HT1080 (cell line): ENCODE measurements at places on chromosomes 12 and 14. TPM values are rescaled to one million over a fixed set of nuclear protein-coding genes. Genes with fewer than 3 reads are reported as not detected.

Gene SLCO1A2
- not detected in 2 replicates for total RNA-seq

Gene PRKD1
- 2.3 and 6.0 TPM in 2 replicates for total RNA-seq

- DNase-seq = no peak
Measured at GRCh38 chr12:109880938-109881337, 597 bp upstream of the GLTP start.

- DNase-seq = peak; percentile 43
Measured at GRCh38 chr12:132622437-132623071, 4.0 kb downstream of the P2RX2 start.

DNA sequence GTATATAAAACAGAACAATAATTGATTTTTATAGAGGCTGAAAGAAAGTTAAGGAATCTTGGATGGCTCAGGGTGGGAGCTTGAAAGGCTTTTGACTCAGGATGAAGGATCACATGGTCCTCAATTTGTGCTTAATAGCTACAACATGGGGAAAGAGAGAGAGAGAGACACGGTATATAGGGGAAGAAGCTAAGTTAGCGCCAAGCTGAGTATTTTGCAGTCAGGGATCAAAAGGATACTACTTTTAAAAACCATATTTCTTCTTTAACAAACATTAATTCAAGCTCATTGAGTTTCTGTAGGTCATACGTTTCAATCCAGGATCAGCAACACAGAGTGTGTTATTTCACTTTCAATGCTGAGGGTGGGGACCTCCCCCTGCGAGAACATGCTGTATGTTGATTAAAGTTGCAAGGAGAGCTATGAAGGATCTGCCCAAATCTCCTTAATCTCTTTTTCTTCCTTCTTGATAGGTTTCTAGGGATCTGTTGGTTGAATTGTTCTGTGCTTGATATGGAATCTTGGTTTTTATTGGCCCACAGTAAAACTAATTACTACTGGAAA lies 133.1 kb upstream of the NUDT4 start:
- DNase-seq = no peak

GRCh38 chr12:104307655-104308000 lies 4.1 kb downstream of the EID3 start:
- DNase-seq = no peak

DNA sequence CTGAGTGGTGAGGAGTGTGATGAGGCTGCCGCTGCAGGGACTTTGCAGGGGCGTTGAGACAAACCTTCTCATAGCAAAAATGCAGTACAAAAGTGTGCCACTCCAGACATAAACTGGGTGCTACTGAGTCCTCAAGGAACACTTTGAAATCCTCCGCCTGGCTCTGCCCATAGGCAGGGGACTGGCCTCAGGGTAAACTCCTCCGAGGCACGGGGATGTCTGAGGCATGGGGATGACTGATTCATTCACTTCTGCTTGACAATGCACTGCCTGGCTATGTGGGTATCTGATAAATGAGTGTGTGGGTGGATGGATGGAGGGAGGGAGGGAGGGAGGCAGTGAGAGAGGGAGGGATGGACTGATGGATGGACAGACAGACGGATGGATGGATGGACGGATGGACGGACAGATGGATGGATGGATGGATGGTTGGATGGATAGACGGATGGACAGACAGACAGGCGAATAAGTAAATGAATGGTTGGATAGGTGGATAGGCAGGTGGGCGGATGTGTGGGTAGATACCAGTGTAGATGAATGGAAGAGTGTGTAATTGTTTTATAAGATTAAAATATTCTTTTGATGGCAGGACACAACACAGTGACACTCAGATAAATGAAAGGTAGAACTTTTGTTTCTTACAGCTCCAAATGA lies 2.1 kb upstream of the BDKRB2 start:
- no peak for DNase-seq

- no peak for DNase-seq
Measured at GRCh38 chr12:115618105-115618504, 659.4 kb downstream of the MED13L start.

- DNase-seq = no peak
Measured at GRCh38 chr12:108099778-108100489, 29.2 kb upstream of the WSCD2 start.

Gene PLEKHD1
- not detected in 2 replicates for total RNA-seq

Gene LRP1-AS
- total RNA-seq = not detected in 2 replicates

Gene ACOT6
- not detected in 2 replicates for total RNA-seq

GRCh38 chr12:61999311-61999710 lies 260.9 kb upstream of the USP15 start:
- DNase-seq = no peak

Gene WDHD1
- 14.8 and 16.3 TPM in 2 replicates for total RNA-seq

DNA sequence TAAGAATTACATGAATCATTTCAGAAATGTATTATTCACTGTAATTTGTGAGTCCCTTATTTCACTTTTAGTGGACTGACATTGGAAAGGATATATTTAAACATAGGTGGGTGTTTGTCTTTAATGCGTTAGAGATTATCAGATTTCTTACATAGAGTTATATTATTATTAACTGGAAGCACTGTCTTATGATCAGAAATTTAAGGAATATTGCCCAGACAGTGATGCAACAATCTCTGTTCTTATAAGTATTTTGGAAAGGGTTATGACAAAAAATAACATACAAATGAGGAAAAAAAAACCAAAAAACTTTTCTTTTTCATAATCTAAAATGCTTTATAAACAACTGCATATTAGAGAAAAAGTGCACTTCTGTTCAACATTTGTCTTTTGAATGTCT lies 836.6 kb downstream of the SLC6A15 start:
- no peak for DNase-seq

DNA sequence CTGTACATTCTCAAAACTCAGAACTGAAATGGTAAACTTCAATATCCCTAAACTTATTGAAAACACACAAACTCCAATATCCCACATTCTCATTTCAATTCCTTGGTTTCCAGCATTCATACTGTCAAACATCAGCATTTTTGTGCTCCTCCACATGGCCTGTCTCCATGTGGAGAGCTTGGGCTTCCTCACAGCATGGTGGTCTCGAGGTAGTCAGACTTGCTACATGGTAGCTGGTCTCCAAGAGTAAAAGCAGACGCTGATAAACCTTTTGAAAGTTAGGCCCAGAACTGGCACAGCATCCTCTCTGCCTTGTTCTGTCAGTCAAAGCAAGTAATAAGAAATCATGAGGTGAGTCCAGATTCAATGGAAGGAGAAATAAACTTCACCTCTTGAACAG lies 70.5 kb downstream of the VCPKMT start:
- no peak for DNase-seq

Gene PRR4
- 1.8 and 3.4 TPM in 2 replicates for total RNA-seq

Gene ACAD10
- 10.7 and 12.9 TPM in 2 replicates for total RNA-seq

DNA sequence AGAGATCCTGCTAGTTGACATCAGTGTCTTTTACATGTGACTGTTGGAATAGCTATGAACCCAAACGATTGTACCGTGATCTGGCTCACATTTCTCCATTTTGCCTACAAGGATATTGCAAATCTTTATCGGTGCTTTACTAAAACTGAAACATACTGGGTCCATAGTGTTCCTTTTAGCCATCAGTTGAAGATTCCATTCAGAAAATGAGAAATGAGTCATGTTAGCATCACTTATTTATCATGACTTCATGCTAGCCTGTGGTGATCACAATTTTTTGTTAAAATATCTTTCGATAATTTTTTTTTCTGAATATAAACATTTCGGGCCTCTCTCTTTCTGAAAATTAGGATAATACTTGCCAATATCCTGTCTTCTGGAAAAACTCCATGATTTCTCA lies 210.3 kb downstream of the EGLN3 start:
- no peak for DNase-seq

GRCh38 chr12:48750215-48750614 lies 33.7 kb upstream of the CCNT1 start:
- DNase-seq = no peak

DNA sequence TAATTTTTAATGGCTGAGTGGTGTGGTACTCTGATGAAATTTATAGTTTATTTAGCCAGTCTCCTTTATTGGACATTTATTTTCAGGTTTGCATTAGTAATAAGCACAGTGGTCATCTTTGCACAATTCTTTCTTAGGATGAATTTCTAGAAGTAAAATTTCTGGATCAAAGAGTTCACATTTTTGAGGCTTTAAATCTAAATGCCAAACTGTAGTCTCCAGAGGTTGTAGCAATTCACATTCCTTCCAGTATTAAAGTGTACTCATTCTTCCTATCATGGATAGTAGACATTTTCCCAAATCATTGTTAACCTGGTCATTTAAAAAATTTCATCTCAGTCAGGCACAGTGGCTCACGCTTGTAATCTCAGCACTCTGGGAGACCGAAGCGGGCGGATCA lies 24.8 kb downstream of the SLC39A9 start:
- no peak for DNase-seq

DNA sequence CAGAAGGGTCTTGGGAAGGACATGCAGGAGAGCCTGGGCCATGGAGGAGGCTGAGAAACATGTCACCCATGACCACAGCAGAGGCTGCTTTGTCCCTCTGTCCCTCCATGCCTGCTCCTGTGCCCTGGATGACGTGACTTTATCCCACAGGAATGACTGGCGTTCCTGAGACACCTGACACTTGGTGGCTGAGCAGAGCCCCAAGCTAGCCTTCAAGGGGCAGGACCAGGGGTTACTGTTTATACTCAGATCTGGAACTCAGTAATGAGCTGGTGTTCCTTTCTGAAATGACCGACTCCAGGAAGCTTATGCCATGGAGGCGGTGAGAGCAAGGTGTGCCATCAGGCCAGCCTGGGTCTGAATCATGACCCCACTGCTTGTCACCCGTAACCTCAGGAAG lies 44.2 kb downstream of the ZFP36L1 start:
- no peak for DNase-seq

GRCh38 chr12:108884116-108885012 lies 4.5 kb downstream of the DAO start:
- peak; percentile 28 for DNase-seq

Gene LALBA
- total RNA-seq = 0.13 TPM in 1 of 2 replicates, not detected in the other

DNA sequence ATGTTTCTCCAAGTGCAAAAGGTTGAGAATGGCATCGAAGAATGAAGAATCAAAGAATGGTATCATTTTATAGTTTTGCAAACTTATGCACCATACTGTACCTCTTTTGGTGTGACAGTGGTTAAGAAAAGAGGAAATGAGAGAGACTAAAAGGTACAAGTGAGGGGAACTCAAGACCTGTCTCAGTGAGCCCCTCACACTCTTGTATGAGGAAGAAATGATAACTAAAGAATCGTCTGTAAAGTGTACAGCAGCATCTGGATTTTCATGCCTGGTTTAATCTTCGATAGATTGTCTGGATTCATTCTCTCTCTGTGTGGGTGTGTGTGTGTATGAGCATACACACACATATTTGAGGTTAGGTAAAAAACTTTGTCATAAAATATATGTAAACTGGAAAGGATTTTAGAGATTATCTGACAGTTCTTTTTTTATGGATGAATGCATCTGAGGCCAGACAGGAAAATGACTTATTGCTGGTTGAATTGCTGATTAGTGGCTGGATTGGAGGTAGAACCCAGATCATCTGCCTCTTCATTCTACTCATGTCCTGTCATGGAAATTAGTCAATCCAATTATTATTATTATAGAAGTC lies 16.0 kb upstream of the SLC38A2 start:
- DNase-seq = no peak

Gene HSPA2
- total RNA-seq = 3.0 and 3.6 TPM in 2 replicates

- DNase-seq = no peak
Measured at GRCh38 chr12:1147821-1148220, 156.8 kb downstream of the ERC1 start.

Gene DPY19L2
- 1.7 and 2.4 TPM in 2 replicates for total RNA-seq

Gene ETFRF1
- total RNA-seq = 6.5 and 7.6 TPM in 2 replicates

DNA sequence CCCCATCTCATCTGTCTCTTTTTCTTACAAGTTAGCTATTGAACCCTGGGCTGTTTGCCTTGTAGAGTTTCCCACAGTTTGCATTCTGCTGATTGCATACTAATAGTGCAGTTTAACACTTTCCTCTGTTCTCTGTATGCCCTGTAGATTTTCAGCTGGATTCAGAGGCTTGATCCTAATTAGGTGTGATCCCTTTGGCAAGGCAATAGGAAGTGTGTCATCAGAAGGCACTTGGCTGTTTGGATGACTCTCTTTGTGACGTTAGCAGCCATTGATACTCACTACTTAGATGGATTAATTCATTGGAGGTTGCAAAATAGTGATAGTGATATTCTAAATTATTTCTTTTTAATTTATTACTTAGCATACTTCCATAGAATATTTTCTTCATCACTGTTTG lies 33.6 kb downstream of the FUT8 start:
- DNase-seq = peak; percentile 6

GRCh38 chr14:65159281-65160062 lies 57.2 kb upstream of the MAX start:
- DNase-seq = no peak

GRCh38 chr12:71876137-71876799 lies 36.7 kb downstream of the TBC1D15 start:
- no peak for DNase-seq

Gene HECTD4
- total RNA-seq = 4.8 and 7.6 TPM in 2 replicates

DNA sequence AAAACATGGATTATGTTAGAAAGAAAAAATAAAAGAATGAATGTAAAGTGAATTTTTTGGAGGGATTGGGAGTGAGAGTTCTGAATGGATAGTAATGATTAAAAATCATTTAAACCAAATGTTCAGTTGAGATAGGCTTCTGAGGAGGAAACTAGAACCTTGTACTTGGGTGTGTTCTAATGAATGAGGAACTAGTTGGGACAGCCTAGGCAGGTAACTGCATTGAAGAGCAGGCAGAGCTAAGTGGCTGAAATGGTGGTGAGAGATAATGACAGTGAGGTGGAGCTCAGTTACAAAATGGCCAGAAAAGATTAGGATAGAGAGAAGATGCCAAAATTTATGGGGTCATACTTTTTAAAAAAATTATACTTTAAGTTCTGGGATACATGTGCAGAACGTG lies 132.9 kb downstream of the ATP23 start:
- DNase-seq = no peak

Gene FOXA1
- 2.7 and 3.2 TPM in 2 replicates for total RNA-seq

Gene PLA2G1B
- total RNA-seq = not detected in 2 replicates

- DNase-seq = peak; percentile 63
Measured at GRCh38 chr14:33686218-33686617, 264.7 kb downstream of the EGLN3 start.

Gene NEUROD4
- not detected in 2 replicates for total RNA-seq

DNA sequence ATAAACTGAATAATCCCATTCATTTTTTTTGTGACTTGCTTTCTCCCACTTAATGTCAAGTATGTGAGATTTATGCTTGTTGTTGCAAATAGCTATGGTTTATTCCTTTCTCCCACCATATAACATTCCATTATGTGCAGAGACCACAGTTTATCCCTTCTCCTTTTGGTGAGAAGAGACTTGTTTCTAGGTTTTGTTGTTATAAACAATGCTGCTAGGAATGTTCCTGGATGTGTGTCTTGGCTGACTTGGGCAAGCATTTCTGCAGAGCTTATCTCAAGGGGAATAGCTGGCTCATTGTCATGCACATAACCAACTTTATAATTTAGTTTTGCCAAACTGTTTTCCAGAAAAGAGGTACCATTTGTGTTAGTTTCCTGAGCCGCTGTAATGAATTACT lies 47.6 kb upstream of the PPP1CC start:
- no peak for DNase-seq

DNA sequence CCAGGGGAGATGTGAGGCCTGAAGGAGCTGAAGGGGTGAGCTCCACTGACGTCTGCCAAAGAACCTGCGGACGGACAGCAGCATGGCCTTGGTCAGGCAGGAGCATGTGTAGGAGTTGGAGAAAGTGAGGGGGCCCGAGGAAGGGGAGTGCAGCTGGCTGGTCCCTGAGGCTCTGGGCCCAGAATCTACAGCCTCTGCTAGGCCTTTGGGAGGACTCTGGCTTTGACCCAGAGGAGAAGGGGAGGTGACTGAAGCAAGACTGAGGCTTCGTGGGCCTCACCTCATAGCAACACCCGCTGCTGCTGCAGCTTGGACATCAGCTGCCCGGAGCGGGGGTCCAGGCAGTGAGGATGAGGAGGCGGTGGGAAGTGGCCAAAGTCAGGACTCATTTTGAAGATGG lies 216.6 kb upstream of the FKBP4 start:
- DNase-seq = no peak

- DNase-seq = no peak
Measured at GRCh38 chr12:53495903-53496751, 3.1 kb downstream of the MAP3K12 start.
